ENCODE measurements at places on chromosomes 1 and 21. TPM values are rescaled to one million over a fixed set of nuclear protein-coding genes. Genes with fewer than 3 reads are reported as not detected.
A peak's percentile ranks its signal among the peaks of the same experiment; 100 is the strongest.

- no peak for DNase-seq
Observed at GRCh38 chr1:36652586-36652985, 169.9 kb upstream of the CSF3R start.

DNA sequence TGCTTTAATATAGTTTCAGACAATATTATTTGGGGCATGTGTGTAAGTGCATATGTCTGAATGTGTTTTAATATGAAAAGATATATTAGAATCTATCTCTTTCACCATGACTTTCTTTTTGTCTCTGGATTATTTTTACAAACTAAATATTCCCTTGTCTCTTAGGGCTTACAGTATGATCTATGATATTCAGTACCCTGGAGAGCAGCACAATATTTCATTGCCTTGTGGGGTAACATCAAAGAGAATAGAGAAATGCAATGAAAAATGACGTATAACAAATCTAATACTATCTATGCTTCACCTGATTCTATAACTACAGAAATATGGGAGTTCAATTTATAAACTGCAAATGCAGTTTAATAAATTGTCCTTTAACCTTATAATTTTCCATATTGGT is 2084.5 kb downstream of the MRPL39 start:
- DNase-seq, result no peak

- no peak for DNase-seq
Observed at GRCh38 chr1:223074445-223075300, 68.4 kb downstream of the TLR5 start.

DNA sequence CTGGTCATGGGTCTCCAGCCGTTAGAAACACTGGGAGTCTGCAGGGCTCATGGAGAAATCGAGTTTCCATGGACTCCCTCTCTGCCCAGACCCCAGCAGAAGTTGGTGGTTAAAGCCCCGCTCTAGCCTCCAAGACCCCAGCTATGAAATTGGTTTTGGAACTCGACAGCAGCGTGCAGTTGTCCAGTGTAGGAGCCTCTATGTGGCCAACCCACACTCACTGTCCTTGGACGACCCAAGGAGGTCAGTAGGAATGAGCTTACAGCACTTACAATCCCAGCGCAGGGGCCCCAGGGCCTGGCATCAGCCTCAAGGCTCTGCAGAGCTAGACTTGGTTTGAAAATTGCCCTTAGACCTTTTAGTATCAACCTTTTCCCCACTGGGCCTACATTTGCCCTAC is 3.2 kb upstream of the PRDM16 start:
- no peak for DNase-seq

DNA sequence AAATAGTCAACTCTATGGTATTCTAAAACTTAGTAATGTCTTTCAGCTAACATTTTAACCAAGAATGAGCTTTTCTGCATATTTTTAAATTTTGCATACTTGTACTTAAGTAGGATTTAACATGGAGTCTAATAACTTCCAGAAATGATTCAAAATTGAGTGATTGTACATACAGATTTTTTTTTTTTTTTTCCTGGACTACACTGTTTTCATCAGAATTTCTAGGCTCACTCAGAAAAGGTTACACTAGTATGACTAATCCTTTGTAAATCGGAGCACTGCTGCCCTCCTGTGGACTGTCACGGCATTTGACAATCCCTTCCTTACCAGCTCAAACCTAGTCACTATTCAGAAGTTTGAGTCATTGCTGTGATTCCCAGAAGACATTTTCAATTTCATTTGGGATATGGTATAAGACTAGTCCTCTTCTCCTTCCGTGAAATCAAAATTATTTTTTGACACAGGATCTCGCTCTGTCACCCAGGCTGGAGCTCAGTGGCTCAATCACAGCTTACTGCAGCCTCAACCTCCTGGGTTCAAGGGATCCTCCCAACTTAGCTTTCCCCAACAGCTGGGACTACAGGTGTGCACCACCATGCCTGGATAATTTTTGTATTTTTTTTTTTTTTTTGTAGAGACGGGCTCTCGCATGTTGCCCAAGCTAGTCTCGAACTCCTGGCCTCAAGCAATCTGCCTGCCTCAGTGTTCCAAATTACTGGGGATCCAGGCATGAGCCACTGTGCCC is 45.5 kb downstream of the CD46 start:
- DNase-seq, result no peak

DNA sequence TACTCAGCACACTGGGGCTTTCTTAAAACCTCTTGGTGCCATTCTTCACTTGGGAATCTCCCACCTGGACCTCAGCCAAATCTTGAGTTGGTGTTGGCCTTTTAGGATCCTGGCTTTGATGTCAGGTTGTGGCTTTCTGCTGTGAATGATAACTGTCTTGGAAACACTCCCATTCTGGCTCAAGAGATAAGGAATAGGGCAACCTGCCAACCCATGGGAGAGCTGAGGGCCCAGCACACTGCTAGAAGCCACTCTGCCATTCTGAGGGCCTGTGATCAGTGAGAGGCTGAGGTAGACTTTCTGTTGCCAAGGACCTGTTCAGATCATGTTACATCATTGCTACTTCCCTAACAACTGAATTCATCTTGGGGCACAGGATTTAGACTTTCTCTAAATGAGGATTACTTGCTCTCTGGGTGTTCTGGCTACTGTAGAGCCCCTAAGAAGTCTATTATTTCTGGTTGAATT is 45.8 kb downstream of the TTC39A start:
- no peak for DNase-seq

DNA sequence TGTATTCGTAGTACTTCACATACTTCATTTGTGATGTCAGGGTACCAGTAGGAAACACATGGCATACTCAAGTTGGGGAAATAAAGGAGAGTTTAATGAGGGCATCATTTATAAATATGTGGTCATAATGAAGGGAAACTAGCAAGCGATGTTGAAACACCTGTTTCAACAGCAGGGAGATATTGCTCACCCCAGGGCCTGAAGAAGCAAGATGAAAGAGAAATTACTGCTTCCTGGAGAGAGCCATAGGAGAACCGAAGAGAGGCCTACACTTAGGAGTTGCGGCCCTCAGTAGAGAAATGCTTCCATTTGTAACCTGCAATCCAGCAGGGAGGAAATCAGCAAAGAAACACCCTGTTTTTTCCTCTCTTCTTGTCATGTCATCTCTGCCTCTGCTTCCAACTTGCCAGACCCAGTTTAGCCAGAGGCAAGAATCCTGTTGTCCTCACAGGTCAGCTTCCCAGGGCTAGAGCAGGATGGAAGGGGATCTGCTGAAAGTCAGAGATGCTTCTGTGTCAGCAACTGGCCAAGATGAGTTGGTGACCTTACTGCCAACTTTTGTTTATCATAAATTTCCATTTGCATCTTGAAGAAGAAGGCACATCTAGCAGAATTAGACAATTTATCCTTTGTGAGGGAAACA is 67.6 kb upstream of the TSPAN2 start:
- peak; percentile 84 for DNase-seq

GRCh38 chr1:4650481-4650880 is 3.9 kb upstream of the AJAP1 start:
- DNase-seq, result no peak

- no peak for DNase-seq
Observed at GRCh38 chr1:107740579-107740978, 224.4 kb downstream of the VAV3 start.

- no peak for DNase-seq
Observed at GRCh38 chr1:200916681-200917080, 22.0 kb downstream of the INAVA start.

DNA sequence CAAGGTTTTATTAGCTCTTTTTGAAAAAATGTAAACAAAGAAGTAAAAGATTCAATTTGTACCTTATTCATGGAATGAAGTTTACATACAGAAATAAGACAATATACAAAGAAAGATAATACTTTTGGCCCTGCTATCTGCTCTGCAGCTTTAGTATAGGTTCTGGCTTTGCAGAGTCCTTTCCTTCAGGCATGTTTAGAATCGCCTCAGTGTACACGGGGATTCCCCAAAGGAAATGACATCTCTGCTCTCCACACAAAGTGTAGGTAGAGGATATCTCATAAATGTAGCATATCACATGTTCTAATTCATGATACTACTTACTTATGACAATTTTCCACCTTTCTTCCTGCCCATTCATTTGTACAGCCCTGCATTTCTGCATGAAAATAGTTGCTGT is 222.6 kb upstream of the DPYD start:
- no peak for DNase-seq

DNA sequence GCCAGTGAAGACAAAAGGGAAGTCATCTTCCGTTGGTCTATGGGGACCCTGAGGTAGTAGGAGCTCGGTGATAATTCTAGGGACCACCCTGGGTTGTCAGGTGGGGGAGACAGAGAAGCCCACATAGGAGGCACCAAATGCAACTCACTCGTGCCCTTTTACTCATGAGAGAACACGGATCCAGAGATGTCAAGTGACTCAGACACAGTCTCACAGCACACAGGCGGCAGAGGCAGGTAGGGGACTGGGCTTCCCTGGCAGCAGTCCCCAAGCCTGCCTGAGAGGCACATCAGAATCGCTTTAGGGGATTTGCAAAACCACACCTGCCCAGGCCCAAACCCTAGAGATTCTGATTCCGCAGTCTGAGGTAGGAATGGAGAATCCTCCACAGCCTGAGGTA is 31.3 kb upstream of the RUNX3 start:
- DNase-seq, result no peak

DNA sequence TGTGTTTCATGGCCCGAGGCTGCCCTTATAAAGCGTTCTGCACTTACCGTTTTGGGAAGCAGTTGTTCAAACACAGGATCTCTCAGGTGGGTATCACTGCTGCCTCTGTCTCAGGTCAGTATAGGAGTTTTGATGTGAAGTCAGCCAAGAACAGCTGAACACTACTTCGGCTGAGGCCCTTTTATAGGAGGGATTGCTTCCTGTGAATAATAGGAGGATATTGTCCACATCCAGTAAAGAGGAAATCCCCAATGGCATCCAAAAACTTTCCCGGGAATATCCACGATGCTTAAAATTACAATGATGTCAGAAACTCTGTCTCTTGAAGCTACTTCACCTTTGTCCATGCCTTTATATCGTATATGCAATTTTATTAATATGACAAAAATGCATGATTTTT is at the start of gene SELE:
Gene SELE, minus strand, starts transcription at position 156 of the 400 bp plus-strand sequence. CDS start 467 bp downstream, outside the sequence.
- DNase-seq, result no peak

DNA sequence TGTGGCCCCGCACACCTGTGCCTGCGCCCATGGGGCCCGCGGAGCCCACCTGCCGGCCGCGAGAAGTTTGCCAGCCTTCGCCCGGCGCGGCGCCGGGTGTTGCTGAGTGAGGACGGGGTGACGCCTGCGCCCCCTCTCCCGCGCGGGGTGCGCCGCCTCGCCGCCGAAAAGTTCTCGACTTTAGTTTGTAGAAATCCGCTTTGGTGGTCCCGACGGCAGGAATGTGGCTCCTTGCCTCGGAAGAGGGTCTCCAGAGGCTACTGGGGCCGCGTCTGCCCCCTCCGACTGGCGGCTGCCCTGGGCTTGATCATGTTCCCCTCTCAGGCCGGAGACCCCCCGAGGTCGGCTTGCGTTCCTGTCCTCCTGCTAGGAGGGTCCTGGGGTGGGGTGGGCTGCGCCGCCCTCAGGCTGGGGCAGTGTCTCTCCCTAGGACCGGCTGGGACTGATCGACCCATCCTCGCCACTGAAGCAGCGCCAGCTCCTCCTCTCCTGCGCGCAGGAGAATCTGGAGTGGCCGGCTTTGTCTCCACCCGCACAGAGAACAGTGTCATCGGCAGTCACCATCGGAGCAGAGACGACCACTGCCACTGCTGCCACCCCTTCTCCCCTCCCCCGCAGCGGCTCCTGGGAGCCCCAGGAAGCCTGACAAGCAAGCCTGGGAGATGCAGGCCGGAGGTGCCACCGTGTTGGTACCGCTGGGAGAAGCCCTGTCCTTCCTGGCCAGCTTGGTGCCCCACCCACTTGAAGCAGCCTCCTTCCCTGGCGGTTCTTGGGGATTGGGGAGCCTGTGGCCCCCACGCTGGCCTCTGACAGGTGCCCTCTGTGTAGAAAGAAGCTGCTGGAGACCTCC is 553 bp upstream of the SLC30A2 start:
- DNase-seq, result no peak

The CYP4Z1 gene
- total RNA-seq, result 1.7 TPM

The DPT gene
- total RNA-seq, result 126 TPM

The MSH4 gene
- 0.40 TPM for total RNA-seq

The ANKRD35 gene
- total RNA-seq, result 10.4 TPM

The EXTL1 gene
- total RNA-seq, result 0.97 TPM

The FCGR1A gene
- 3.4 TPM for total RNA-seq

The FAM72D gene
- total RNA-seq, result not detected

The KCNT2 gene
- 6.8 TPM for total RNA-seq

Data from esophagus muscularis mucosa (tissue), 4 donors.